AG10803 (cell line): ENCODE measurements at places on chromosomes 6 and 20.

- DNase-seq: no peak
Measured at GRCh38 chr6:26296857-26297648, 67.9 kb upstream of the BTN3A2 start.

GRCh38 chr6:145315982-145316600 lies 419.2 kb downstream of the EPM2A start:
- DNase-seq: no peak

DNA sequence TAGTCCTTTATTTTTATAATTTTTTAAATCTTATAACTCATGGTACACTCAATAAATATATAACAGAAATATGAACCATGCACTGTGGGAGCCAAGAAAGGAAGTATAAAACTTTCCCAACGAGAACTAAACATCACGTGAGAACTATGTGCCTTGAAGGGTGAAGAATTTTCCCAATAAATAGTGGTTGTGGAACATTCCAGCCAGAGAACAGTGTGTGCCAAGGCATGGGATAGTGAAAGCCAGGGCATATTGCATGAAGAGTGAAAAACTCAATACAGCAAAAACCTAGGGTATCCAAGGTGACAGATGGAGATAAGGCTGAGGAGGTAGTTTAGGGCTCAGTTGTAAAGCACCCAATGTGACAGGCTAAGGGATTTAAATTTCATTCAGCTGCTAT lies 86.1 kb downstream of the SIM1 start:
- DNase-seq: peak; percentile 39

- DNase-seq: no peak
Measured at GRCh38 chr6:132592855-132593254, 3.3 kb upstream of the TAAR5 start.

DNA sequence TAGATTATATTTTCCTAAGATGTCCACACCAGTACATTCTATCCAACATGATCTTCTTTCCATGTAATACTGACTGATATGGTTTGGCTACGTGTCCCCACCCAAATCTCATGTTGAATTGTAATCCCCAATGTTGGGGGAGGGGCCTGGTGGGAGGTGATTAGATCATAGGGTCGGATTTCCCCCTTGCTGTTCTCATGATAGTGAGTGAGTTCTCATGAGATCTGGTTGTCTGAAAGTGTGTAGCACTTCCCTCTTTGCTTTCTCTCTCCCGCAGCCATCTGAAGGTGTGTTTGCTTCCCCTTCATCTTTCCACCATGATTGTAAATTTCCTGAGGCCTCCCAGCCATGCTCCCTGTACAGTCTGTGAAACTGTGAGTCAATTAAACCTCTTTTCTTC lies 12.2 kb upstream of the HBS1L start:
- DNase-seq: no peak

- no peak for DNase-seq
Measured at GRCh38 chr6:37952027-37952426, 132.5 kb downstream of the ZFAND3 start.

DNA sequence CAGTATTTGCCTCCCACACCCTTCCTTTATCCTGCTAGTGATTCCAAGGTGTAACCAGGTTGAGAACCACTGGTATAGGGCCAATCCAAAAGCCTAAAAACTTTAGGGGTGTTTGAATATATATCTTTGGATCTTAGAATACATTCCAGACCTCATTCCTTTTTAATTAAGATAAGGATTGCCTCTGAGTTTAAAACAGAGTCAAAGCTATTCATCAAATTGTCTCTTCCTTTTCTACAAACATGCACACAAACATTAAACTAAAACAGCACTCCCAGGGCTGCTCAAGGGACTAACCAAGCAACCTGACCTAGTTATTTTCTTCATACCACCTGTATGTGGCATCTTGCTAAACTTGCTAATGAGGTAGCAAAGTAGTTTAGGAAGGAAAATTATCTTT lies 22.1 kb upstream of the COL9A1 start:
- no peak for DNase-seq

DNA sequence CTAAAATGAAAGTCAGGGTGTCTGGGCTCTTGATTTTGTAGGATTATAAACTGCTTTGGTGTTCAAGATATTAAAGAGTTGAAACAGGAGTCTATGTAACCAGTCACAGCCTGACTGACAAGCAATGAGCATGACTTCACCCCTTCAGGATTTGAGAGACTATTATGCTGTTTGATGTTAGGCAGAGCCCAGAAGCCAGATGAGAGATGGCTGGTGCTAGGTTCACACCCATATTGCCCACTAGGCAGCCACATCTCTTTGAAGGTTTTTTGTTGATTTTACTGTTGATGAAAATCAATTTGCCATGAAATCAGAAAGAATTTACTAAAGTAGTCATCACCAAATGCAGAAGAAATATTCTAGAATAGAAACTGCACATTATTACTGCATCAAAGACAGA lies 243.6 kb downstream of the KHDRBS2 start:
- DNase-seq: no peak

DNA sequence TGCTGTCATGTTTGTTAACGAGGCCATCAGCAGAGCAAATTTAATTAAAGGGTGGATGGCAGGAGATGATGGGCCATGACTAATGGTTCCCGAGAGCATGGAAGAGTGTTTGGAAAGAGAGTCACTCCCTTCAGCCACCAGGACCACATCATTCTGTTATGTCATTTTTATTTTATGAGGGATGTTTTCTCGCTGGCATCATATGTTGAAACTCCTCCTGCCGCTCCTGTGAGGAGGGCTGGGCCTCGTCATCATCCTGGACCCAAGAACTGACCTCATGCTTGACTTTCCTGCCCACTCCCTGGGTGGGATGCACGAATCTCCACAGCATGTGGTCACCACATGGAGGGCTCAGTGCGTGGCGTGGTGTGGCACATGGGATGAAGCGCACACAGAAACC lies 86.4 kb upstream of the FRMD1 start:
- peak; percentile 67 for DNase-seq

DNA sequence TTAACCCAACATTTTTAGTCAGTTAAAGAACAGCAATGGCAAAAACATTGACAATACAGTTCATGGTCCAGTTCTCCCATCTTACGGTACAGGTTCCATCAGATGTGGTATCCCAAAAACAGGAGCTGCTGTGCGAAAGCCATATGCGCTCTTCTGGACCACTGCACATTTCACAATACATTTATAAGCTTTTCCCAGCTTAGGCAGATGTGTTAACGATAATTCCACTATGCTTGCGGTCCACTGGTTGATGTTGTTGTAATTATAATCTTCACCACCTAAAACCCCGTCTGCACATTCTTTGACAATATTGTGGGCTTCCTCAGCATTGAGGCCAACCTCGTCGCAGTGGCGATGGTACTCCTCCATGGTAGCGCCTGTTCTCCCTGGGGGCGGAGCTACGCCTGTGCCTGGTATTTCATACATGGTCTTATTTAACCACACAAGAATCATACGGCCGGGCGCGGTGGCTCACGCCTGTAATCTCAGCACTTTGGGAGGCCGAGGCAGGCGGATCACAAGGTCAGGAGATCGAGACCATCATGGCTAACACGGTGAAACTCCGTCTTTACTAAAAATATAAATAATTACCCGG lies 52.0 kb downstream of the BFSP1 start:
- DNase-seq: no peak

GRCh38 chr20:52684176-52684575 lies 288.0 kb upstream of the TSHZ2 start:
- DNase-seq: no peak

DNA sequence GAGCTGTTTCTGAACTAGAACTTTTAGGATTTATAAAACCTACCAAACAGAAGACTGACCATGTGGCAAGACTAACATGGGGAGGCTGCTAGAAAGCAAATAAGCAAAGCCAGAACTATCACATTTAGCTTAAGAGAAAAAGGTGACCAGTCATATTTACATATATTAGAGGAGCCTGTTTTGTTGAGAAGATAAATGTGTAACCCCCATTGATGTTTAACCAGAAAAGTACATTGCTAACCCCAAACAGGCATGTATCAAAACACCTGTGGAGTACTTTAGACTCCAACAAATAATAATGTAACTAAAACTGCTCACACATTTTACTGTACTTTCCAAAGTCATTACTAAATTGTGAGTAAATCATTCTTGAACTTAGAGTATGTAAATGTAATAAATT lies 35.0 kb downstream of the AKIRIN2 start:
- no peak for DNase-seq

GRCh38 chr6:123662757-123663156 lies 26.0 kb upstream of the TRDN start:
- no peak for DNase-seq

- DNase-seq: no peak
Measured at GRCh38 chr6:168603234-168603633, 162.2 kb downstream of the SMOC2 start.
